ENCODE measurements at places on chromosomes 16 and 17.

GRCh38 chr17:57605675-57606105, 139.4 kb downstream of the CCDC182 start:
- DNase-seq = no peak

DNA sequence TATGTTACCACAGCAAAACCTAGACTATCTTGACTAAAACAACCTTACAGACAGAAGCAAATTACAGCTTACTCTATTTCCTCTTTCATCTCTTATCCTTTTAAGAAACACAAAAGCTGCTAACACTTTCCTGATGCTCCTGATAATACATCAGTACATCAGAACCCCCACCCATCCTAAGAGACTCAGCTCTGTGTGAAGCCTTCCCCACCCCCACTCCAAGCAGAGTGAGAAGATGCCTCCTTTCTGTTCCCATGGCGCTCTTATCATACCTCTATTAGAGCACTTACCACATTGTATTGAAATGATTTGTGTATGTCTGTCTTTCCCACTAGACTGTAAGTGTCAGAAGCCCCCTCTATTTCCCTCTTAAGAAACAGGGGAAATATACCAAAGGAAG, 42.4 kb upstream of the HS3ST2 start:
- no peak for DNase-seq

- no peak for DNase-seq
Measured at GRCh38 chr17:4142107-4142900, 526 bp downstream of the ZZEF1 start.

DNA sequence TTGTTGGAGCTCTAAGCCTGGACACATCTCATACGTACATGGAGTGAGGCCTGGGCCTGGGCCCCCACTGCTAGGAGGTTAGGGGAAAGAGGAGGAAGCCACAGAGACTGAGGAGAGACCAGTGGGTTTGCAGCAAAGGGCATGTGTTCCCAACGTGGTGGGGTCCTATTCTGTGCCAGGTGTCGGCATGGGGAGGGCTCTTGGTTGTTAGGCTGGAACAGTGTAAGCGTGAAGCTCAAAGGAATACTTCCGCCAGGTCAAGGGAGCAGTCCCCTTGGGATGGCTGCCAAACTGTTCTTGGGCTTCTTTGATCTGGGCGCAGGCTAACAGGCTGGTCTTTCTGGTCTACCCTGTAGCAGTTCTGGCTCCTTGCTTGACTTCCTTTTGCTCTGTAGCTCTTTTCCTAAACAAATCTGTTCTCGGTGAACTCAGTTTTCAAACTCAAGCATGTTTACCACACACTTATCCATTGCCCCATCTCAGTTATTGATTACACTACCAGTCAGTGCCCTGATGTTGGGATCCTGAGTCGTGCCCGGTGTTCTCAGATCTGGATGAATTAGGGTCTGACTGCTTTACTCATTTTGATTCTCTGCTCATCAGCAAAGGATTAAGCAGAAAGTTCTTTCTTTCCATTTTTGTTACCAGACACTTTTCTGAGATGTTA, 36.4 kb downstream of the GPT2 start:
- DNase-seq = no peak

DNA sequence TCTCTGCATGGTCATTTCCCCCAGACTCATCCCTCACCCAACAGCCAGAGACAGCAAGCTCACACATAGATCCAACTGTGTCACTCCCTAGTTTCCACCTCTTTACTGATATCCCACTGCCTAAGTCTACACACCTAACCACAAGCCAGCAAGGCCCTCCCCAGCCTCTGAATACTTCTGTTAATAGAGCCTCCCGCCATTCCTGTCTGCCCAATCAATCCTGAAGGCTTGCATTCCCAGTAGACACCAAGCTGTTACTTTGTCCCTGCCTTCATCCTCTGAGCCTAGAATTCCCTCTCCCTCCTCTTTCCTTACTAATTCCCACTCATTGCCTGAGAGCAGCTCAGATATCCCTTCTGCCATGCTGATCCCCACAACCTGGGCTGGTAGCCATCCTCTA, 4.7 kb downstream of the C17orf113 start:
- no peak for DNase-seq

DNA sequence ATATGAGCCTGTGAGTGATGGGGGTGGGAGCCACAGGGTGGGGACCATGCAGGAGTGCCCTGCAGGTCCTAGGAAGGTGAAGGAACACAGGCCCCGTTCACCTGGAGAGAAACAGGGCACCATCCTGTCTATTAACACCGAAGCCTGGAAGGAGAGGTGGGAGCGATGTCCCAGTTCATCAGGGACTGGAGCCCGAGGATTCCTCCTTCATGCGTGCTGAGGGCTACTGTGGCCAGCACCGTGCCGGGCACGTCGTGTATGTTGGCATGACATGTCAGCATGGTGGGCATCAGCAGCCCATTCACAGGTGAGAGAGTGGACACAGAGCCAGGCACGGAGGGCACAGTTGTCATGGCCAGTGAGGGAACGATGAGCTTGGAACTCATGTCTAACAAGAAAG, 1.4 kb downstream of the WFIKKN2 start:
- DNase-seq = no peak
